ENCODE measurements at places on chromosomes 3 and 15. TPM values are rescaled to one million over a fixed set of nuclear protein-coding genes. Genes with fewer than 3 reads are reported as not detected.

DNA sequence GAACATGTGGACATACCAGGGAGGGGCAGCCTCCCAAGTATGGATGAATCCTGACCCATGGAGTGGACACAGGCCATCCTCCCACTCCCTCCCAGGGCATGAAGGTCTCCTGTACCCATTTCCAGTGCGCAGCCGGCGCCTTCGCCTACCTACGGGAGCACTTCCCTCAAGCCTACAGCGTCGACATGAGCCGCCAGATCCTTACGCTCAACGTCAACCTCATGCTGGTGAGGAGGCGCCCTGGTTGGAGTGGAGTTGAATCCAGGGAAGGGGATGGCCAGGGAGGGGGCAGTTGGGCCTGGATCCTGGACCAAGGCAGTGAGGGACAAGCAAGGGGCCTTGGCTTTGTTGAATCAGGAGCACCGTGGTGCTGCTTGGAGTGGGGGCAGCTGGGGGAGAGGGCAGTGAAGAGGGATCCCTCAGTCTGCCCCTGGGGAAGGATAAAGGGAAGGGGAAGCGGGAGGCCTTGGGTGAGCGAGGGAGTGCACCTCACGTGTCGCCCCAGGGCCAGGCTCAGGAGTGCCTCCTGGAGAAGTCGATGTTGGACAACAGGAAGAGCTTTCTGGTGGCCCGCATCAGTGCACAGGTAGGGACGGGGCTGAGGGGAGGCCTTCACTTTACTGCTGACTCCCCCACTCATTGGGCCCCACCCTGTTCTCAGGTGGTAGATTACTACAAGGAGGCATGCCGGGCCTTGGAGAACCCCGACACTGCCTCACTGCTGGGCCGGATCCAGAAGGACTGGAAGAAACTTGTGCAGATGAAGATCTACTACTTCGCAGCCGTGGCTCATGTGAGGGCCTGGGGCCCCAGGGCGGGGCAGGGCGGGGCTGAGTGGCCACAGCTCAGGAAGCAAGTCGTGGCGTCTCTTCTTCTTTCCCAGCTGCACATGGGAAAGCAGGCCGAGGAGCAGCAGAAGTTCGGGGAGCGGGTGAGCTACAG lies 25.3 kb downstream of the PTPN23 start:
- DNase-seq: no peak

- no peak for DNase-seq
Observed at GRCh38 chr3:16849229-16849628, 35.5 kb upstream of the PLCL2 start.

- no peak for DNase-seq
Observed at GRCh38 chr15:69351333-69351732, 52.6 kb downstream of the PAQR5 start.

DNA sequence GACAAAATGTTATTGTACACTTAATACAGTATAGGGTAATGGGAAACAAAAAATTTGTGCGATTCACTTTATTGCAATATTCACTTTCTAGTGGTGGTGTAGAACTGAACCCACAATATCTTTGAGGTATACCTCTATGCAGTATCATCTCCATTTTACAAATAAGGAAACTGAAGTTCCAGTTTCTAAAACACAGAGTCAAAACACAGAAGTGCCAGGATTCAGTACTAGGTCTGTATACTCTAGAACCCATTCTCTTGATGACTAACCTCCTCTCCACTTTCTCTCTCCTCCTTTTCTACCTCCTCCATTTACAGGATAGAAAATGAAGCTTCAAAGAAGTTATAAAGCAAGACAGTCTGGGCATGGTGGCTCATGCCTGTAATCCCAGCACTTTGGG lies 62.2 kb downstream of the MB21D2 start:
- DNase-seq: no peak

DNA sequence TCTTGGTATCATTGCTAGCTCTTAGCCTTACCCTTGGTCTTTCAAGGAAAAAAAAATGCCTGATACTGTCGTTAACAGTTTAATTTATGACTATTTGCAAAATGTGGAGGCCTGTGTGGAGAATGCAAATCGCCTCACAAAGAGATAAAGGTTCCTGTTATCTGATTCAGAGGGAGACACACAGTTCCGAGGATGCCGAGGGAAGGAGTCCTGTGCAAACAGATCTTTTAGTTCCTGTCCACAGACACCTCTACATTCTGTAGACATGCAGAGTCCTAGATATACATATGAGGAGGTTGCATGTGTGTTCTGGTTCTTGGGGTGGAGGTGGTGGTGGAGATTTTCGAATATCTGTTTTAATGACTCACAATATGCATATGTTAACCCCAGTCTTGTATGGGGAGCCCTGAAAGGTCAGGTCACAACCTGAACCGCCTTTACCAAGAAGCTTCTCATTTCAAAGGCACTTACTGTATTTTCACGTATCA lies 5.7 kb downstream of the NR2F2 start:
- no peak for DNase-seq

DNA sequence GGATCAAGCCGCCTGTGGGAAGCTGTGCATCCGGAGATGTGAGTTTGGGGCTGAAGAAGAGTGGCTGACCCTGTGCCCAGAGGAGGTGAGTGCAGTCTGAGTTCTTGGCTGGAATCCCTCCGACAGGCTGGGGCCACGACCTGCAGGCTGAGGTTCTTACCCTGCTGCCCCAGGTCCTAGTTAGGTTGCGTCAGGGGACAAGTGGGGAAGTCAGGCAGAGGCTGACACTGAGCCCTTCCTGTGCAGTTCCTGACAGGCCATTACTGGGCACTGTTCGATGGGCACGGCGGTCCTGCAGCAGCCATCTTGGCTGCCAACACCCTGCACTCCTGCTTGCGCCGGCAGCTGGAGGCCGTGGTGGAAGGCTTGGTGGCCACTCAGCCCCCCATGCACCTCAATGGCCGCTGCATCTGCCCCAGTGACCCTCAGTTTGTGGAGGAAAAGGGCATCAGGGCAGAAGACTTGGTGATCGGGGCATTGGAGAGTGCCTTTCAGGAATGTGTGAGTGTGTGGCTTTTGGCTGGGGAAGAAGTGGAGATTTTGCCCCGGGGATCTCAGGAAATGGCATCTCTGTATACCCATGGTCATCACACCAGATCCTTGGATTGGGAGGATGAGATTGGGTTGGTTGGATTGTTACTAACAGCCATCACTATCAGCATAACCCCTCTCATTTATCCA lies 1.3 kb downstream of the PPM1M start:
- DNase-seq: no peak

DNA sequence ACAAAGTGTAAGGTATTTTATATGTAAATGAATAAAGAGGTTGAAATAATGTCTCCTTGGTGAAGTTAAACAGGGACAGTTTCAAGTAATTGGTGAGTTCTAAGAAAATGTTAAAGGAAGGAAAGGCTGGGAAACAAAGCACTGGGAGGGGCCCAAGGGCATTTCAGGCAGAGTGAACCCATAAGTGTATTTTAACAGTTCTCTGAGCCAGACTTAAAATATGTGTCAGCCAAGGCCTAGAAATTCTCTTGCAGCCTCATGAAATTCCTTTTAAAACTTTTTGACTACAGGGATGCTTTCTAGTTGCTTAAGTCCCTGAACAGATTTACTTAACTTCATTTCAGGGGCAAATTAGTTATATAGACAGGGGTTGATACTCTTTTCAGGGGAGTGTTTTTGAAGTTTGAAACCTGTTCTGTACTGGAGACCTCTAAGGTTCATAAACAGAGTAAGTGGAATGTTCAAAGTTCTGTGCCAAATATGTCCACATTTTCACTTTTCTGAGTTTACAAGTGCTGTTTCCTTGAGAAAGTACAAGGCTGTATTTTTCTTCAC lies 77.6 kb downstream of the GALK2 start:
- no peak for DNase-seq

GRCh38 chr3:12705981-12706380 lies 42.1 kb upstream of the RAF1 start:
- no peak for DNase-seq

- no peak for DNase-seq
Observed at GRCh38 chr3:30350901-30351300, 255.5 kb upstream of the TGFBR2 start.

GRCh38 chr3:194075802-194076460 lies 60.0 kb upstream of the HES1 start:
- DNase-seq: no peak

DNA sequence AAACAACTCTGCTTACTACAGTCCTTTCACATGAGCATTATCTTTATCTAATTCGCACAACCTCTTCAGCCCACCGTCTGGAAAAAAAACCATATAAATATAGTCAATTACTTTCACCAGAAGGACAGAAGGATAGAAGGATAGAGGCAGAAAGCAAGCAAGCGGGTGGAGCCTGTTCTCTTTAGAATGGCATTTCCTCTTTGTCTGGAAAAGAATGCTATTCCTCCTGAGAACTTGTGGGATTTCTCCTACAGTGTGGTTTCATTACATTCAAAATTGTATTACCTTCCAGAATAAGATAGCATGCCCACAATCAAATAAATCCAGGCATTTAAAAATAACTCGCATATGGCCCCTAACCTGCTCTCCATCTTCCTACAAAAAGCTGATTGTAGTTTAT lies 23.1 kb downstream of the SLC30A4 start:
- no peak for DNase-seq

DNA sequence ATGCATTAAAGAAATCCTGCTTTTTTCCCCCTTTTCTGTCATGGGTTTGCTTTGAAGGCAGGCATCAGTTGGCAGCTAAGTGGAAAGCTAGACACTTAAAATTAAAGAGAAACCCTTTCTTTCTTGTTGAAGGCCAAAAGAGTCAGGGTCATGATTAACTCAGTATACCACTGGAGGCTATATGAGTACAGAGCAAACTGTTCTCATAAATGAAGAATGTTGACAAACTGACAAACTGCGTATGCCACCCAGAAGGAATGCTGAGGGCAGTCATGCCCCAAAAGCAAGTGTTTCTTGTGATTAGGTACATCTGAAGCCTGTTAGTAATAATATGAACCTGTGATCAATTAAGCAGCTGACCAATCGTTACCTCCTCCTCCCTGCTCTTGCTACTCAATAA lies 43.6 kb upstream of the COL6A6 start:
- no peak for DNase-seq

DNA sequence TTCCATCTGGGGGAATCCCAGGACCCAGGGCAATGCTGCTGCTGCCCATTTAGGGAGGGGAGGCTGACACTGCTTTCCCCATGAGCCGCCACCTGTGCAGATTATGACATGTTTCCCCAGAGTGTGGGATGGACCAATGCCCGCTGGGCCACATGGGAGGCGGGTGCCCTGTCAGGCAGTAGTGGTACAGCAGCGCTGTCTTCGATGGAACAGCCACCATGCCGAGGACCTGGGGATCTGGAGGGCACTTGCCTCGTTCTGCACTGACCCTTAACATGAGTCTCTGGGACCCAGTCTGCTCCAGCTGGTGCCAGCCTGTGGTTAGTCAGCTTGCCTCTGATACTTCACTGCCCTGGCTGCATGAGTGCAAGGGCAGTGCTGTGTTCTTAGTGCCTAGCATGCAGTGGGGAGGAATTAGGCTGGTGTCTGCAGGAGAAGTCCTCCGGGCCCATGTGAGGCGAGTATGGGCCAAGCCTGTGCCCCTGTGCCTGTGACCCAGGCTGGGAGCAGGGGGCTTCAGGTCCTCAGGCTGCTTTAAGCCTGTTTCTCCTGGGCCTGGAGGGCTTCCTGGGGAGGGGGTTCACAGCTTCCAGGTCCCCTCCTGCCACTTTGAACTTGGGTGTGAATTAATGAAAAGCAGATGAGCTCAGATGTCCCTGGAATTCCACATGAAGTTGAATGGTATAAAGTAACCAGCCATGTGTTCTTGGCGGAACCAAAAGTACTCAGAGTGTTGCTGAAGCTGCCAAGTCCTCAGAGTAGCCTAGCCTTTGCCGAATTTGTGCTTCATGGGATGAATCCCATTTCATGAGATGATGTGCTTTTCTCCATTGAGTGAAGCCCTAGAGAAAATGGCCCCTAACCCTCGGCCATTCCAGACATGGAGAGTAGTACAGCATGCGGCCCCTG lies 22.9 kb downstream of the KLF13 start:
- no peak for DNase-seq

- no peak for DNase-seq
Observed at GRCh38 chr15:99437315-99438223, 128.2 kb upstream of the MEF2A start.

DNA sequence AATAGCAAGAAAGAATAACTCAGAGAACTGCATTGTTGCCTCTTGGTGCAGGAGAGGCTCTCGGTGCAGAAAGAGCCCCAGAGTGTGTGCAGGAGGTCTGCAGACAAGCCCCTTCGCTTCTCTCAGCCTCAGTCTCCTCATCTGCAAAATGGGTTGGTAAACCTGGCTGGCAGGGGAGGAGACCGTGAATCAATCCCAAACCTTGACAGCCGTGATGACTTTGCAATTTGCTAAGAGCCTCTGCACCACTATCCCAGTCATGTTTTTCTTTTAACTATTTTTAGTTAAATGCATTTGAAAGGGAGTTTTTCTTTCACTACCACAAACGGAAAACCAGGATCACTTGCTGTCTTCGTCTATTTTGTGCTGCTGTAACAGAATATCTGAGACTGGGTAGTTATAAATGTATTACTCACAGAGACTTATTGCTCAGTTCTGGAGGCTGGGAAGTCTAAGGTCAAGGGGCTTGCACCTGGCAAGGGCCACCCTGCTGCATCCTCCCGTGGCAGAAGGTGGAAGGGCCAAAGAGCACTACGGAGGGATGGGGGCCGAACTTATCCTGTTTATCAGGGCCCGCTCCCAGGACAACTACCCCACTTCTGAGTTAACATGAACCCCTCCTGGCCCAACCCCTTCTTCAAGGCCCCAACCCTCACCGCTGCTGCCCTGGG lies 14.2 kb upstream of the IQSEC1 start:
- no peak for DNase-seq

- no peak for DNase-seq
Observed at GRCh38 chr15:47377465-47377864, 339.8 kb upstream of the SEMA6D start.

GRCh38 chr3:4508048-4508981 lies 15.2 kb downstream of the ITPR1 start:
- no peak for DNase-seq

DNA sequence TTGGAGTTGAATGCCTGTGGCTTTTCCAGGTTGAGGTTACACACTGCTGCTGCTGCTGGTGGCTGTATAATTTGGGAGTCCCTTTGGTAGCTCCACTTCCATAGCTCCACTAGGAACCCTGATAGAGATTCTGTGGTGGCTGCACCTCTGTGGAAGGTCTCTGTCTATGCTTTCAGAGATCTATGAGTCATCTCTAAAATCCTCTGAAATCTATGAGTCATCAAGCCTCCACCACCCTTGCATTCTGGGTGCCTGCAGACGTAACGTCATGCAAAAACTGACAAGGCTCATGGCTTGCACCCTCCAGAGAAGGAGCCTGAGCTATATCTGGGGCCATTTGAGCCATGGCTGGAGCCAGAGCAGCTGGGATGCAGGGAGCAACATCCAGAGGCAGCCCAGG lies 1037.0 kb upstream of the CFAP20DC start:
- DNase-seq: no peak

CILP gene
- total RNA-seq: 0.12 TPM

PTPRG gene
- total RNA-seq: 30.5 TPM

GP9 gene
- not detected for total RNA-seq

FGF12 gene
- 2.1 TPM for total RNA-seq

SLC15A2 gene
- 0.29 TPM for total RNA-seq

THSD4 gene
- 110 TPM for total RNA-seq

EIF3J gene
- total RNA-seq: 41.6 TPM

LYZL4 gene
- not detected for total RNA-seq

Measured in glomerular endothelial cell (primary cell).